ENCODE measurements at places on chromosomes 1 and 21.

- DNase-seq: no peak
Measured at GRCh38 chr1:116911188-116911553, 1.5 kb downstream of the PTGFRN start.

DNA sequence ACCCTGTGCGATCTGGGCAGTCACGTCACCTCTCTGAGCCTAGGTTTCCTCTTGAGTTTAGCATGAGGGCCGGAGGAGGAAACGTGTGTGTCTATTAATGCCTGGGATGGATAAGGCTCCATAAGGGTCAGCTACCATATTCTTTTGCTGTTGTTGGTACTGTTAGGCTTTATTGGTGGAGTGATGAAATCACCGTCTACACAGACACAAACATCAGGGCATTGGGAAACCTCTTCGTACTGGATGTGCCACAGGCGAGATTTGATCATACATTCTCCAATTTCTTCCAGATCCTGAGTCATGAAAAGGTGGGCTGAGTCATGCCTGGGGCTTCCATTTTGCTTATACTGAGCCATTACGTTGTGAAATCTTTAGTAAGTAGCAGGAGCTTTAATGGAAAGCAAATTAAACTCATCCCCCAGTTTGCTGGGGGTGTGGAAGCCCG, 24.9 kb upstream of the GRHL3 start:
- no peak for DNase-seq

DNA sequence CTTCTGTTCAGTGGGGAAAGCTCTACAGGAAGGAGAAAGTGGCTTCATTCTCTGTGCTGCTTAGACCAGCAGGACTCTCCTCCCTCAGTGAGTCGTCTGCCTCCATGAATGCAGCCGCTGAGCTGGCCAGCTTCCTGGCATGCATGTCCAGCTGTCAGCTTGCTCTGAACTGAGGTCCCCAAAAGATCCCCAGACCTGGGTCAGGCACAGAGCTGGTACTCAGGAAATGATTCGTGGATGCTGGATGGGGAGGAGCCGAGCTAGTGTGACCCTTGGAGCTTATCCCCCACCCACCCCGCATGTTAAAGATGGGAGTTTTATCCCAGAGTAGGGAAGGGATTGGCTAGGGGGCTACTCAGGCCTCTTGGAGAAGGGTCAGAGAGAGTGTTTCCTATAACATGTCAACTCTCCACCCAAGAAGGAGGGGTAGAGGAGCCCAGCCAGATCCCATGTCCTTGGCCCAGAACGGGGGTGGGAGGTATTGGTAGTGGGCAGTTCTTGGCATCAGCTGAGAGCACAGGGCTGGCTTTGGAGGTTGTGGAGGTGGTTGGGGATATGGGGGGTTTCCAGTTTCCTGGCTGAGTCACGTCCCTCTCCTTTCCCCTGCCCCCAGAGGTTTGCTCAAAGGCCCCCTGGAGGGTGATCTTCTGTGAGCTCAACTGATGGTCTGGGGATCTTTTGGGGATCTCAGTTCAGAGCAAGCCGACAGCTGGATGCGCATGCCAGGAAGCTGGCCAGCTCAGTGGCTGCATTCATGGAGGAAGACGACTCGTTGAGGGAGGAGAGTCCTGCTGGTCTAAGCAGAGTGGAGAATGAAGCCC, 110.1 kb downstream of the FOXD2 start:
- DNase-seq: no peak

- no peak for DNase-seq
Measured at GRCh38 chr21:42319376-42319775, 4.2 kb upstream of the TFF3 start.

GRCh38 chr21:33751120-33751519, 108.8 kb downstream of the ITSN1 start:
- DNase-seq: no peak

DNA sequence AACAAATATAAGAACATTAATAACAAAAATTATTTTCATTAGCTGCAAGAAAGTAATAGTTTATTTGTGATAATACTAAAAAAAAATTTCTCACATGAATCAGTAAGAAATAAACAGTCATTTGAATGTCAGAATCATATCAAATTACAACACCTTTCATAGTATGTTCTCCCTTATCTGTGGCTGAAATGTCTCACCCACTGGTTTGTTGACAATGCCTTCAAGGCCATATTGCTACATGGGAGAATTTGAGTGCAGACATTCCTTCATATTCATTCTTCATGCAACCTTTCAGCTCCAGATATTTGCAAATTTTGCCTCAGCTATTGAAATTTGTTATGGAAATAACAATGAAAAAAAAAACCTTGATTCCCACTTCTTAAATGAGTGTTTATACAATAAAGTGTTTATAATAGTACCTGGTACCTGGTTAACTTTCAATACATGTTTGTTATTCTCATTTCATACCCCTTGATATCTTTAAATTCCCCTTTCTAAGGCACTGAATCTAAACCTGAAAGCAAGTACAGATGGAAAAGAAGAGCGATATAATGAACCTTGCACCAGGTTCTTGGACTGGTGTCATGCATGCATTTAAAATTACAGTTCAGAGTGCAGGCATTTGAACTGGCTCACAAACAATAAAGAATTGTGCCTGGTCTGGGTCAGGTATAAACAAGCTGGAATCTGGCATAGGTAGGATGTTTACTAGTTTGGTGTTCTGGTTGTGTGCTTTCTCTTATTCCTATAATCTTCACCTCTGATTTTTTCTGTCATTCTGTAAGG, 242.2 kb upstream of the ADGRL2 start:
- DNase-seq: no peak

GRCh38 chr1:151059109-151060006, at the start of gene CDC42SE1:
Gene CDC42SE1, minus strand, starts transcription at chr1:151059622. Its CDS starts 3,892 bp downstream, at chr1:151055730.
- peak; percentile 90 for DNase-seq

DNA sequence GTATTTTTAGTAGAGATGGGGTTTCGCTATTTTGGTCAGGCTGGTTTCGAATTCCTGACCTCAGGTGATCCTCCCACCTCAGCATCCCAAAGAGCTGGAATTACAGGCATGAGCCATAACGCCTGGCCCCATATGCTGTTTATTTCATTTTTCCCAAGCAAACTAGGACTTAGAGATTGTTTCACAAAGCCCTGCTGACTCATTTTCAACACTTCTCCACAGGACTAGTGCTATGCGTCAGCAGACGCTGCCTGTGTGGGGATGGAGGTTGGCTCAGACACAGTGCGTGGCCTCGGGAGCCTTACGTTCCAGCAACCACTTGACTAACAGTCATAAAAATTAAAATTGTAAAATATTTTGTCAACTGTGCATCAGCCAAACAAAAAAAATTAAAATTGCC, 22.7 kb downstream of the PKNOX1 start:
- peak; percentile 76 for DNase-seq

DNA sequence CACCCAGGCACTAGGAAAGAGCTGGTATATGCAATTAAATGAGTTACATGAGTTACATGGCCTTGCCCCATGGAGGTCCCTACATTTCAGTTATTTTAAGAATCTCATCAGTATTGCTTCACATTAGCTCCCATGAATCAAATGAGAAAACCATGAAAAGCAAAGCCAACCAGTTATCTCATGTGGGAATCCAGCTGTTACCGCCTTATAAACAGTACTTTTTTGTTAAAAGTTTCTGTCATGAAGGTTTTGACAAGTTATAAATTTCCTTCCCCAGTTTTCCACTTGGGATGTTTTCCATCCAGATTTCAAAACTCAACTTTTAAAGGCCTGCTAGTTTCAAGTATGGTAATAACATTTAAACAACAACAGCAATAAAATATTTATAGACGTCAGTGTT, 544.8 kb downstream of the NUF2 start:
- no peak for DNase-seq

DNA sequence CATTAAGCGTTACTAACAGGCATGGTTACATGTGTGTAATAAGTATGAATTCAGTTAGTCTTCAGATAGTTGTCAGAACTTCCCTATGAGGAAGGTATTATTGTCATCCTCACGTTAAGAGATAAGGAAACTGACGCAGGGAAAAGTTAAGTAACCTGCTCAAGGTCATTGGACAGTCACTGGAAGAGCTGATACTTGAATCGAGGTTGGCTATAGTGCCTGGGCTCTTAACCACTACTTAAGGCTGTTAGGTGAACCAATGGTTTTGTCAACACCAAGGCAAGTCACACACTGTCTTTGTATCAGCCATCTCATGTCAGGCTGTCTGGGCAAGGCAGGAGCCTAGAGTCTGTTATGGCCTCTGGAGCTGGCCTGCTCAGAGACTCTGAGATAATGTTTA, 16.2 kb downstream of the MFSD2A start:
- DNase-seq: no peak

- DNase-seq: no peak
Measured at GRCh38 chr21:28237661-28238060, 755.0 kb downstream of the LTN1 start.

DNA sequence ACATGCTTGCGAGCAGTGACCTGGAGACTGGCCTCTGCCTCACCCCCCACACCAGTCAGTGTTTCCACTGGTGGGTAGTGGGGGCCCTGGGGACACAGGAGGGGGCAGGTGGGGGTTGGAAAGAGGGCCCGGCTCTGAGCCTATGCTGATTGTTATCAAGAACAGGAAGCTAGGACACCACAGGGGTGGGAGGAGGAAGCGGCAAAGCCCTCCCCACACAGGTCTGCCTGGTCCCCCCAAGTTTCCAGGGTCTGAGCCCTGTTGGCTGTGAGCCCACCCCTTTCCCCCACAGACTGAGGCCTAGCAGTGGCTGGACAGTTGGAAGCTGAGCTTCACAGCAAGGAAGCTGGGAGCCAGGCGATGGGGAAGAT, 1.6 kb upstream of the PTPN7 start:
- no peak for DNase-seq

GRCh38 chr1:158999316-159000069, 10.2 kb upstream of the IFI16 start:
- peak; percentile 87 for DNase-seq

DNA sequence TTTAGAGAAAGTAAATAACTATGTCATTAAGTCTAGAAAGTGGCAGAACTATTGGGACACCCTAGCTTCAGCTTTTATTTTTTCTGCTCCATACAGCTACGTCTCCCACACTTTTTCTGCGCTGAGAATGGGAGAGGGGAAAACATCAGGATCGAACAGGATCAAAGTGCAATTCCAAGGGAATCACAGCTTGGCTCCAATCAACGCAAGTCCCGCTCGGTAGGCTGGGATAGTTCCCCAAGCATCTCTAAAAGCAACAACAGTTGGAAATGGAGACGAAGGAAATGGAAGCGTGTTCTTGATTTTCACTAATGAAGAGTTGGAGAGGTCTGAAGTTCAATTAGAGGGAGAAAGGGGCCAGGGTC, 536 bp downstream of the HMGCL start:
- no peak for DNase-seq

DNA sequence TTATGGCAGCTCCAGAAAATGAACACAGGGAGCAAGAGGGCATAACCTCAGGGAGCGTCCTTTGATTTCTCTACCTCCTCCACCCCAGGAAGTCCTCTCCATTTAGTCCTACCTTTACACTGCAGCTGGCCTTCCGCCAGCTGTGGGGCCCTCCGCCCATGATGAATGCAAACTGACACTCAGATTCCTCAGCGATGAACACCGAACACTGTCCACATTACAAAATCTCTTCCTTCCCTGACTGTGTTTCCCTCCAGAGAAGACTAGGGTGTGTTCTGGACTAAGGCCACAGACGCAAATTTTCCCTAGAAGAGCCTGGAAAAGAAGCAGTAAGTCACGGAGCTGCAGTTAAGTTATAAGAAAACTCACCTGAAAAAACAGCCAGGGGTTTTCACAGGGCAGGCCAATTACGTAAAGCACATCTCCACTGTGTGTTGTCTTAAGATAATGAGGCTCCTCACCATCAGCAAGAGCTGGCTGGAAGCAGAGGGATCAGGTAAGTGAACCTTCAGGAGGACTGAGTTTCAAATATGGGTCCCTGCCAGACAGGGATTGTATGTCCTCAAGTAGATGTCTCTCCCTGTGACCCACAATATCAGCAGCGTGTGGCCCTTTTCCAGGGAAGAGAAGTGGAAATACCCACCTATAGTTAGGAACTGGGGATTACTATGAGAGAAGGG, 46.3 kb upstream of the ATP1B1 start:
- DNase-seq: no peak

DNA sequence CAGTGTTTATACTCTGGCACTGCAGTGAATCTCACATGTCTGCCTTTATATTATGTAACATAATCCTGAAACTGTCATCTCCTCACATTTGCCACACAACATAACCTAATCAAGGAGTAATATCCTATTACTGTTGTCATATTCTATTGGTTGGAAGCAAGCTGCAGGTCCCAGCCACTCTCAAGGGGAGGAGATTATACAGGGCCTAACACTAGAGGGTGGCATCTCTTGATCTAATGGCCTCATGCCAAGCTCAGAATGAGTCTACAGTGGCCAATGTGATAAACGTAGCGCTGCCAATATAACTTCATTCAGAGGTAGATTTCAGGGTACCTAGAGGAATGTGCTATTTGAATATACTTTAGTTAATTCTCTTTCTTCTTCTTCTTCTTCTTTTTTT, 166.8 kb downstream of the BACH1 start:
- no peak for DNase-seq

DNA sequence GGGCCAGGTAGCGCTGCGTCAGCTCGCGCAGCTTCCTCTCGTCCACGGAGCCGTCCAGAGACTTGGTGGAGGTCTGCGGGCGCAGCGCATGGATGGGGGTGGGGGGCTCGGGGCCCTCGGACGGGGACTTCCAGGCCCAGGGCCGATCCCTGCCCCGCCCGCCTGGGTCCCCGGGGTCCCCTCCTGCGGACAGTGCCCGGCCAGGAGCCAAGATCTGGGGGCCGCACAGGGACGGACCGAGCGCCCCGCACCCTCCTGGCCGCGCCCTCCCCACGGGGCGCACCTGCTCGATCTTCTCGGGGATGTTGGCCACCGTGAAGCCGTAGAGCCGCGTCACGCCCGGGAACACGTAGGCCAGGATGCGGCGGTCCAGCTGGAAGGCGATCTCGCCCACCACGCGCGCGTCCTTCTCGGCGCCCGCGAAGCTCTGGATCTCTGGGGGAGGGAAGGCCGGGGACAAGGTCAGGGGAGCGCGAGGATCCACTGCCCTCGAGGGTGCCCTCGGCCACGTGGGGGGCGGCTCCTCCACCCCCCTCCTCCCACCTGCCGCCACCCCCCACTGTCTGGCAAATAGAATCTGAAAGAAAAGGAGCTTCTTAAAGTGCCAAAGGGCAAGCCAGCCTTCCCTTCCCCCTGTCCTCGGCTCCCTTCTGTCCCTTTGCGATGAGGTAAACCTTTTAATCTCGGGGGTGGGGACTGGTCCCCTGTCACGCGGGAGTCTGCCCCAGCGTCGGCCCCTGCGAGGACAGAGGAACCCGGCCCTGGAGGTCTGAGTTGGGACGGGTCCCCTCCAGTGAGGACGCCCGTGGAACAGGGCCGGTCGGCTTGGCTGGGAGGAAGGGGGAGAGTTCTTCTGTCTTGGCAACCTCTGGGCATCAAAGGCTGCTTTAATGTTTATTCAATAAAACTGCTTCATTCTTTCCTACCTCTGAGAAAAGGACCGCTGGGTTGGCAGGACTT, 6.5 kb upstream of the FTCD start:
- DNase-seq: no peak

All from ACHN (cell line).